Mesendoderm (in vitro differentiated cells): ENCODE measurements at places on chromosomes 11 and 22.
A peak's percentile ranks its signal among the peaks of the same experiment; 100 is the strongest.

DNA sequence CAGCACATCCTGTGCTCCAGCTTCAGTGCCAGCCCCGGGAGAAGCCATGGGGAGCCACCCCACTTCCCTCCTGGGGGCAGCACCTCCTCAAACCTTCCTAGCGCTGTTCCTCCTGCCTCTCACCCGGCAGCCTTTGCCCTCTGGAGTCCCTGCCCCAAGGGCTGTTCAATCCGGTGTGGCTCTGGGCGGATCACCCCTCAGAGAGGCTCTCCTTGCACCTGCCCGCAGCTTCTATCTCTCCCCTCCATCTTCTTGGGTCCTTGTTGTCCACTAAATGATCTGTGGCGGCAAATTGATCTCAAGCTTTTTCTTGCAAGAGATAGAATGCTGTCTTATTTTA, 18.1 kb upstream of the CDKN1C start:
- no peak overlapping the region for H3K4me3 ChIP-seq
- H3K4me1 ChIP-seq, result no peaks in the 10 kb centered on the region

GRCh38 chr11:102464859-102465500, 12.4 kb upstream of the TMEM123 start:
- no peak overlapping the region for H3K27ac ChIP-seq
- H3K27me3 ChIP-seq, result no peaks in the 10 kb centered on the region
- H3K36me3 ChIP-seq, result no peaks in the 10 kb centered on the region
- no peaks in the 10 kb centered on the region for H3K4me1 ChIP-seq
- DNase-seq, result no peak
- H3K4me3 ChIP-seq, result no peak overlapping the region

DNA sequence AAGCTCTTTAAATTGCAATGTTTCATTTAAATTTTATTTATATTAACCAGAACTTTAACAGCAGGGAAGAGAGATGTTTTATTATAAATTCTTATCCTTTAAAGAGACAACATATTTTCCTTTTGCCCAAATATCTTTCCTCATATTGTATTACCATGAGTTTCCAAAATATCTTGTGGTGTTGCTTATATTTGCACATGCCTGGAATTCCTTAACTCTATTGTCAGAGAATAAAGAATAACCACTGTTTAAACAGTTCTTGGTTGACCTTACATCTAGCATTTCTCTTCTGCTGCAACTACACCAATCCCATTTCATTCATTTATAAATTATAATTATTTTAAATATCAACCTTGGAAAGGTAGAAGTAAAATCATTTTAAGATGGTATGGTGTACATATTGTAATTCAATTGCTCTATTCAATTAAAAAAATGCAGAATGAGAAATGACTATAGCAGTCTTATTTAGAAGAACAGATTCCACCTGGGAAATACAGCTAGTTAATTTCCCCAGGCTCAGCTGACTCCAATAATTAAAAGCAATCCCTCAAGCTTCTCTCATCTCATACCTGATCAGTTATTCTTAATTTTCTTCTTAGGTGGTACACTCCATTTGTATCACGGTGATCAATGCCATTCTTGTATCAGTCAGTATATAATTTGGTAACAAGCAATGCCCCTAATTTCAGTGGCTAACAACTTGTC, 923.3 kb downstream of the KCNA4 start:
- H3K4me3 ChIP-seq, result no peak overlapping the region
- H3K27ac ChIP-seq, result no peak overlapping the region
- H3K4me1 ChIP-seq, result no peaks in the 10 kb centered on the region
- no peaks in the 10 kb centered on the region for H3K27me3 ChIP-seq
- no peak for DNase-seq
- H3K36me3 ChIP-seq, result no peaks in the 10 kb centered on the region

GRCh38 chr11:15199693-15200092, 85.0 kb downstream of the INSC start:
- DNase-seq, result no peak
- H3K36me3 ChIP-seq, result no peaks in the 10 kb centered on the region

GRCh38 chr22:40966726-40967085, 15.5 kb downstream of the RBX1 start:
- no peak overlapping the region for H3K4me3 ChIP-seq
- no peaks in the 10 kb centered on the region for H3K27me3 ChIP-seq
- peaks cover 3% of the 10 kb centered on the region for H3K36me3 ChIP-seq
- no peak overlapping the region for H3K27ac ChIP-seq

- H3K36me3 ChIP-seq, result no peaks in the 10 kb centered on the region
- H3K27me3 ChIP-seq, result no peaks in the 10 kb centered on the region
- no peak overlapping the region for H3K27ac ChIP-seq
- peak; percentile 22 for DNase-seq
These were observed 26.6 kb downstream of the KCNQ1OT1 start for GRCh38 chr11:2673250-2673610.

DNA sequence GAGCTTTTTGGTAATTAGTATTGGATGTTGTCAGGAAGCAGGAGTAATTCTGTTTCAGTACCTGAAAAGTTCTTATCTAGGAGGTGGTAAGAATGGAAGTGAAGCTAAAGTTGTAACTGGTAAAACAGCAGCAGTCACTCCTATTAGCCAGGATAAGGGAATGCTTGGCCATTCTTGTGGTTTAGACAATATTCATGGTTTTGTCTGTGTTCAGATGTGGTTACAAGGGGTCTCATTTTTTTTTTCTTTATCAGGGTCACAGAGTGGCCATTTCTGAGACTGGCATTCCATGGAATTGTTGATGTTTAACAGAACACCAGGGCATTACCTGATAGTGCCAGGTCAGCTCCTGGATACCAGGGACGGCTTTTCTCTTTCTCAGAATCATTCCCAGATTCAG, 23.8 kb downstream of the TAF1D start:
- H3K27ac ChIP-seq, result no peak overlapping the region
- no peaks in the 10 kb centered on the region for H3K27me3 ChIP-seq
- DNase-seq, result no peak
- H3K4me1 ChIP-seq, result peaks cover 2% of the 10 kb centered on the region
- no peak overlapping the region for H3K4me3 ChIP-seq
- no peaks in the 10 kb centered on the region for H3K36me3 ChIP-seq

DNA sequence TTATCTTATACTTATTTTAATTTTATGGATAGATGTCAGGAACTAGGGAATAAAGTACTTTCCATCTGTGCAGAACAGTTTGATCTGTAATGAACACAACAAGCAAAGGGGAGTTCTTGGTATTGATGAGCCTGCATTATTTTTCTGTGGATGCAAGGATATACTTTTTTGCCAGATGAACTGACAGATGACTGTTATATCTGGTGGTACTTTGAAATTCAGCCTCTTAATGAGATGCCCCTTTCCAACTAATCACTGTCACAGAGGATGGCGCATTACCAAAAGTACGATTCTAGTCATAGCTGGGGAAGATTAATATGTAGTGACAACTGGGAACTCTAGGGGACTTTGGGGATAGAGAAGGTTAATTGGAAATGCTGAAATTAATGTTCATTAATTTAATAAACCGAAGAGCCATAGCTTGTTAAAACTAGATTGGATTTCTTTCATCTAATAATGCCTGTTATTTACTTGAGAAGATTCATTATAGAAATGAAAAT, 603.4 kb upstream of the CNTN5 start:
- H3K4me1 ChIP-seq, result no peaks in the 10 kb centered on the region
- H3K27me3 ChIP-seq, result no peaks in the 10 kb centered on the region
- H3K27ac ChIP-seq, result no peak overlapping the region
- H3K36me3 ChIP-seq, result no peaks in the 10 kb centered on the region

GRCh38 chr11:126147208-126148111, 64.0 kb downstream of the RPUSD4 start:
- no peak overlapping the region for H3K4me3 ChIP-seq
- peaks cover 9% of the 10 kb centered on the region for H3K4me1 ChIP-seq
- no peak overlapping the region for H3K27ac ChIP-seq
- peak; percentile 49 for DNase-seq
- no peaks in the 10 kb centered on the region for H3K27me3 ChIP-seq
